ENCODE measurements at places on chromosomes 7 and 10.

GRCh38 chr10:124686707-124687376, 57.3 kb downstream of the FAM53B start:
- DNase-seq = no peak

GRCh38 chr7:106813705-106814305, 51.3 kb upstream of the PIK3CG start:
- peak; percentile 39 for DNase-seq

DNA sequence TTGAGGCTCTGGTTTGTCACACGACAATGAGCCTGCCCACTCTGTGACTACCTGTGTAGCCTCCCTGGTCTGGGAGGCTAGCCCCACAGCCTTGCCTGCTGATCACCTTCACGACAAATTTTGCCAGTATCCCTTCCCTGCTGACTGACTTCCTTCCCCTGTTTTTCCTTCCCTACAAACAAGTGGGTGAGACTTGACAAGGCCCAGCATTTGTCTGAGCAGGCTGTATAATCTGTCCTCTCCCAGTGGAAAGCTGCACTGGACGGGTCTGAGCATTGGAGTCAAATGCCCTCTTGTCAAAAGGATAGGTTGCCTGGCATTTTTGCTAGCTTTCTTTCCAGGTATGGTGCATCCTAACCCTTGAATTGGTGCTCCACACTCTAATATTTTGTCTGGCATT, 1088.4 kb downstream of the KCNMA1 start:
- DNase-seq = no peak

- no peak for DNase-seq
Measured at GRCh38 chr7:156003220-156004162, 191.2 kb upstream of the SHH start.

GRCh38 chr10:11170993-11171851, 153.6 kb downstream of the CELF2 start:
- no peak for DNase-seq

DNA sequence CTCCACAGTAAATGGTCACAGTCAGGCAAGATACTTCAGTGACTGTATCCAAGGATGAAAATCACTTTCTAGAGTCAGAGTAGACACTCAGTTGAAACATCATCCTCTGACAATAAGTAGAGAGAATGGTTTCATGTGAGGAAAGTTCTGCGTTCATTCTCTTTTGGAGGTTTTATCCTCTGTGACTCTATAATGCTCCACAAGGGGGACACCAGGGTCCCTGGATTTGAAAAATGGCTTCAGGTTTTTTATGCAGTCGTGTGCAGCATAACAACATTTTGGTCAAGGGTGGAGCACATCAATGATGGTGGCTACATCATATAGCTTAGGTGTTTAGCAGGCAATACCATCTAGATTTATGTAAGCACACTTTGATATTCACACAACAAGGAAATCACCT, 40.4 kb downstream of the TMEM168 start:
- DNase-seq = no peak

GRCh38 chr10:126533644-126534043, 136.8 kb downstream of the C10orf90 start:
- no peak for DNase-seq

- DNase-seq = no peak
Measured at GRCh38 chr7:70788276-70788675, 343.7 kb upstream of the GALNT17 start.

Measured in renal cortical epithelial cell (primary cell).